ENCODE measurements at places on chromosomes 5 and 9.

GRCh38 chr5:141003031-141003430, 36.8 kb downstream of the PCDHAC2 start:
- no peak for DNase-seq

DNA sequence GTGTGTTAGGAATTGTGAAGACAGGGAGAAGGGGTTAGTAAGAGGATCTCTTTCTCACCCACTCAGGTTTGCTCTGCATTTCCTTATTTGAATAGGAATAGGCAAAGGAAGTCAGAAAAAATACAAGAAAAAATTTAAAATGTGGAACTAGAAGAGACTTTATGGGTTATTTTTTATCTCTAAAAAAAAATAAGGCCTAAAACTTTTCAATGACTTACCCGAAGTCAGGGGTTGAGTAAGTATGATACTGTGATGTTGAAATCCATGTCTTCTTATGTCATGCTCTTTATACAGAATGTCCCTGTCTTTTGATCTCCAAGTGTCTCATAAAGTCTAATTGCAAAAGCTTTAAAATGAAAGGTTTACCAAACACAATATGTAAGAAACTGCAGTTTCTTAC, 148.3 kb upstream of the PIK3R1 start:
- no peak for DNase-seq

GRCh38 chr9:19456996-19457692, 48.3 kb downstream of the ACER2 start:
- DNase-seq = peak; percentile 34

GRCh38 chr9:89899573-89899972, 294.8 kb downstream of the GADD45G start:
- DNase-seq = no peak

- DNase-seq = no peak
Measured at GRCh38 chr5:110265162-110265561, 461.3 kb downstream of the TMEM232 start.

GRCh38 chr9:81103597-81104471, 585.5 kb downstream of the TLE1 start:
- DNase-seq = no peak

DNA sequence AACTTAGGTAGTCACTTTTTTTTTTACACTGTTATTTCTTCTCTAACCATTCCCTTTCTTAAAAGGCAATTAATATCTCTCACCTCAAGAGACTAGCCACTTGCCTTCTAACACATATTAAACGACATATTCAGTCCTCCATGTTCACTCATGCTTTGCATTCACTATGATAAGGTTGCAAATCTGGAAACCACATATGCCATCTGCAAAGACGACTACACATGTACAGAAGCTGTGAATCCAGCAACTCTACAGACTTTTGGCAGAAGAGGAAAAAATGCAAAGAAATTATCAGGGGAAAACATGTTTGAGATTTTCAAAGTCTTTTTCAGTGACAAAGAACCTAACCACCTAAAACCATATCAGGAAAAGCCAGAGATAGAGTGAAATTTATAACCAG, 112.1 kb downstream of the EPB41L4A start:
- DNase-seq = no peak

GRCh38 chr9:83920469-83920926, 734 bp downstream of the KIF27 start:
- DNase-seq = no peak

GRCh38 chr5:73233461-73234203, 60.6 kb downstream of the TMEM174 start:
- no peak for DNase-seq

GRCh38 chr9:133461975-133462374, 2.2 kb downstream of the CACFD1 start:
- no peak for DNase-seq

DNA sequence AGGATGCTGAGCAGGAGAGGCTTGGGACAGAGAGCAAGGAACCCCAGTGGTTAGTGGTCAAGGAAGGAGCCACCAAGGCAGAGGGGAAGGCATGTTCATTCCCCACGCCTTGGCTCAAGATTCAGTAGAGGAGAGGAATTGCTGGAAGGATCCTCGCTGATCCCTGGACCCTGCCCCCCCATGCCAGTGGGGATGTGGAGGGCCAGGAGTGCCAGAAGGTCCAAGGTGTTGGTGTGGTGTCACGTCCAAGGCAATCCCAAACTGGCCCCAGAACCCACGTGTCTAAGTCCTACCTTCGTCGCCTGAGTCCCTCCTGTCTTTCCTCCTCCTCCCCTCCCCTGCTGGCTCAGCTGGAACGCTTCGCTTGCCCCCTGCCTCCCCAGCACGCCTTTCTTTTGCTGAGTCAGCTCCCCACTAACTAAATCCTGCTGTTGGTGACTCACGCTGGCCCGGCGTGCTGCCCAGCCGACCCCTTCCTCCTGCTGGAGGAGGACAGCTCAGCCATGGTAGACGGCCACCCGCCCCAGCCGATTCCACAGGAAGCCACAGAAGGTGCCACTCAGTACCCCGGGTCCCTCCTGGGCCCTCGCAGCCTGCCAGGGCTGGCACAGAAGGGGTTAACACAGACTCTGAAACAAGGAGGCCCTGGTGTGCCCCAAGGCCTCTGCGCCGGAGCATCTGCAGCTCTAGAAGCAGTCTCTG, 37.6 kb upstream of the ORM1 start:
- no peak for DNase-seq

GRCh38 chr5:172860520-172861443, 26.7 kb downstream of the ERGIC1 start:
- DNase-seq = no peak

DNA sequence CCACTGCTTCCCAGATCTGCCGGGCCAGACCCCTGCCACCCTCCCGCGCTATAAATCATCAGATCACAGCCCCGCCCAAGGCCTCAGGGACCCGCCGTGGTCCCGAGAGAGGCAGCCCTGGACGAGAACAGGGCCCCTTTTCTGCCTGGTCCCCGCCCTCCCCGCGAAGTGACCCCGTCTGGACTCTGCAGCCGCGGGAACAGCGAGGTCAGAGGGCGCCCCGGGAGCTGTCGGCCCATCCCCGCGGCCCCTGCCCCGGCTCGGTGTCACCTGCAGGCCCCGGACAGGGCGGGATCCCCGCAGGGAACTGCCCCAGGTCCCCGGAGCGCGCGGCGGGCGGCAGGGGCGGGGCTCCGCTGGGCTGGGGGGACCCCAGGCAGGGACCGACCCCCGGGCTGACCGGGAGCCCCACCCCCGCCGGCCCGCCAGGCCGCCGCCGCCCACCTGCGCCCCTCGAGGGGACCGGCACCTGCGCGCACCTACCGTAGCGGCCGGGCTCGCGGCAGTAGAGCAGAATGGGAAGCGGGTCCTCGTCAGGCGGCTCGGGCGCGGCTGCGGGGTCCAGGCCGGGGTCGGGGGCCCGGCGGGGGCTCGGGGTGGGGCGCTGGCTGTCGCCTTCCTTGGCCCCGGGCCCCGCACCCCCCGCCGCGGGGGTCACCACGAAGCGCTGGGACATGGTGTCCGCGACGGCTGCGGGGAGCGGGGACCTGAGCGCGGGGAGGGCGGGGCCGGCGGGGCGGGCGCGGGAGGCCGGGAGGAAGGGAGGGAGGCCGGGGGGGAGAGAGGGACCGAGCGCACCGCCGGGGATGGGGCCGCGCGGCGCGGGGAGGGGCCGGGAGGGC, 43.5 kb upstream of the SLC12A7 start:
- no peak for DNase-seq

- peak; percentile 50 for DNase-seq
Measured at GRCh38 chr9:136978073-136978864, 965 bp downstream of the PTGDS start.

DNA sequence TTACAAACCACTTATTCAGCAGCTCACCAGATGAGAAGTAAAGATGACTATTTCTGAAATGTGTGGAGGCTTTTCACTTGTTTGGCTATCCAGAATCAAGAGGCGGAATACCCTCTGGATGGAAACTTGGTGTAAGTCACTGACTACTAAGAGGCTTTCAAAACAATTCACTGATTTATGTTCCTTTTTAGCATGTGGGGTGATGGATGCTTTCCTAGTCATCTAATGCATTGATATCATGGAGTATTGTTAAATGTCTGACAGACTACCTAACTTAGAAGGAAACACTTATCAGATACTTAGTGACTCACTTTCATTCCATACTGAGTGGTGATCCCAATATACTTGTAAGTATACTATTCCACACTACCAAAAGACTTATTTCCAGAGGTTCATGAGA, 141.4 kb downstream of the PLK2 start:
- DNase-seq = no peak

- DNase-seq = no peak
Measured at GRCh38 chr9:17761984-17762676, 183.3 kb downstream of the SH3GL2 start.

GRCh38 chr5:31122998-31123951, 70.2 kb upstream of the CDH6 start:
- DNase-seq = no peak

DNA sequence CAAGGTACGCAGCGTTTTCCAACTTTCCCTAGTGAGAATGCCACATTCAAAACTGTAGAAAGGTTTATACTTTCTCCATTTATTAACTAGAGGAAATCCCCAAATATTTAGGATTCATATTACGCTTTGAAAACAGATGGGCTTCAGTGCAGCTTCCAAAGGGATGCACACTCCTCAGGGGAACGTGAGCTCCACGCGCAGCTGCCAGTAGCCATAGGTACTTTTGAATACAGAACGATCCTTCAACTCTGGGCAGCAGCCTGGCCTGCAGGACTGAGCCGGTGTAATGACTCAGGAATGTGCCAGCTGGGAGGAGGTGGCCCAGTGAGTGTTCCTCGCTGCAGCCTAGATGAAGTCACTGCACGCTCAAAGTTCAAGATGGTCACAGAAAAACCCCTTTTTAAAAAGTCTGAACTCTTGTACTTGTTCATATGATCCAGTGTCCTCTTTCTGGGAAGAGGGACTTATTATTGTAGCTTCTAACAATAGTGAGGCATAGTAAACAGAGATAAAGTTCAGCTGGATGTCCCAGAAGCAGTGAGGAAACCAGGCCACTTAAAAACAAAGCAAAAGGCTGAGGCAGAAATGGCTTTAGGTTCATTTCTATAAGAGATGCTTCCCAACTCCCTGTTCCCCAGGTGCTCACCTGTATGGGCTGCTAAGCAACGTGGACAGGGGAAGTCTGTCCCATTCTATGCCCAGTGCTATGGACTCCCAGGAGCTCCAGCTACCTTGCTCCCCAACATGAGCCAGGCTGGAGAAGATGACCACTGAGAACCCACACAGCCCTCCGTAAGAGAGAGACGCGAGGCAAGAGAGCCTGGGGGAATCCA, 130.0 kb downstream of the LHFPL2 start:
- no peak for DNase-seq

GRCh38 chr9:83473488-83473971, 64.7 kb downstream of the FRMD3 start:
- DNase-seq = no peak

- DNase-seq = no peak
Measured at GRCh38 chr5:38607930-38608564, 51.6 kb upstream of the LIFR start.

GRCh38 chr5:74866596-74867162, 492 bp upstream of the FAM169A start:
- DNase-seq = no peak

Measured in stimulated activated CD8-positive, alpha-beta memory T cell treated with anti-CD3 and anti-CD28 coated beads, Interleukin-15, amount 100 ng/mL, for 4 hours (primary cell).